ENCODE measurements at places on chromosomes 4 and X.

- DNase-seq, result no peak
Observed at GRCh38 chr4:135492439-135492838, 1290.8 kb upstream of the PABPC4L start.

GRCh38 chr4:74431113-74431826 lies 13.7 kb upstream of the AREG start:
- DNase-seq, result no peak

DNA sequence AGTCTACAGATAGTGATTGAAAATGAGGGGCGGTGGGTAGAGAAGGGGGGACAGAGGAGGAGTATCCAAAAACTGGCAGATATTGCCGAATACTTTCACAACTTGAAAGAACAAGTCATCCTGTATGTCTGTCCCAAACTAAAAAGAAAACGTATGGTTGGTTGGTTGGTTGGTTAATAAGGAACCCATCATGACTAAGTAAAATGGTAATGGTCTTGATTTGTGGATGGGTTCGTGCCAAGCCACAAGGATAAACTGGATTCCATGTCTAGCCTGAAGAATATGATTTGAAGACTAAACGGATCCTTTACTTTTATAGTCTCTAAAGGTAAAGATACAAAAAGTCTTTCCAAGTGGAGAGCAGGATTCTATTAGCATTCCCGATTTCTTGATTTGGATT lies 208.4 kb downstream of the DCLK2 start:
- DNase-seq, result no peak

DNA sequence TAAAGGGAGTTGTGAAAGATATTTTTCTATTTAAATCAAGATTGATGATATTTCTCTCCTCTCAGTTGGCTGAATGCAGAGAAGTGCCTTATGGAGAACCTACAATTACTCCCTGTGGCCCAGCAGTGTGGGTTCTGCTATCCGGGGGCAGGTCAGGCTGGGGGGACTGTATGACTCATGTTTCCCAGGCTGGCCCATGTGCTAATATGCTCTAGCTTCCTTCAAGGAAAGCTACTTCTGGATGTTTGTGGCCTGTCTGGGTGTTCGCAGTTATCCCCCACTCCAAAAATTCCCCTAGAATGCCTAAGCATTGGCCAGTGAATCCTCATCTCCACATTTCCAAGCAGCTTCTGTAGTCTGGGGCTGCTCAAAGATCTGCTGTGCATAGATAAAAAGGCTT lies 58.9 kb upstream of the SPP1 start:
- DNase-seq, result peak; percentile 69

- no peak for DNase-seq
Observed at GRCh38 chrX:138923805-138924204, 212.3 kb upstream of the FGF13 start.

DNA sequence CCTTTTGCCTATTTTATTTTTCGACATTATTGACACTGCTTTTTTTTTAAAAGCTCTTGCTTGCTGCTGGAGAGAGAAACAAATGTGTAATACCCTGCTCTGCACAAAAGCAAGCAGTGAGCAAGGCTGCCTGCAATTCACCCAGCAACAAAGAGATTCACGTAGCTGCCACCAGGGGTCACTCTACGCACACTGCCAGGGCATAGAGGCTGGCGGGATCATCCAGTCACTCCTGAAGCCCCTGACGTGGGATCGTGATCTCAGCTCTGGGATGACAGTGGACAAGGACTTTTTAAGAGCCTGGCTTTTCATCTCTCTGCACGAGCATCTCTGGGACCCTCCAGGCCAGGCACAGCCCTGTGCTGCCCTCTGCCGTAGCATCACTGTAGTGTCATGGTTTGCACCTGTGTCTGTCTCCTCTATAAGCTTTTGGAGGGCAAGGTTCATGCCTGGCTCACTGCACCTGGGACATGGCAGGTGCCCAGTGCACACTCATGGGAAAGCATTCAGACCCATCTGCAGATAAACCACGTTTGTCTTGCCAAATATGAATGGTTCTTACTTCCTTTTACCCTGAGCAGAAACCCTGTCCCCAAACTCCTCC lies 19.8 kb downstream of the C4orf50 start:
- peak; percentile 70 for DNase-seq

- DNase-seq, result no peak
Observed at GRCh38 chrX:104854188-104854587, 288.2 kb downstream of the IL1RAPL2 start.

DNA sequence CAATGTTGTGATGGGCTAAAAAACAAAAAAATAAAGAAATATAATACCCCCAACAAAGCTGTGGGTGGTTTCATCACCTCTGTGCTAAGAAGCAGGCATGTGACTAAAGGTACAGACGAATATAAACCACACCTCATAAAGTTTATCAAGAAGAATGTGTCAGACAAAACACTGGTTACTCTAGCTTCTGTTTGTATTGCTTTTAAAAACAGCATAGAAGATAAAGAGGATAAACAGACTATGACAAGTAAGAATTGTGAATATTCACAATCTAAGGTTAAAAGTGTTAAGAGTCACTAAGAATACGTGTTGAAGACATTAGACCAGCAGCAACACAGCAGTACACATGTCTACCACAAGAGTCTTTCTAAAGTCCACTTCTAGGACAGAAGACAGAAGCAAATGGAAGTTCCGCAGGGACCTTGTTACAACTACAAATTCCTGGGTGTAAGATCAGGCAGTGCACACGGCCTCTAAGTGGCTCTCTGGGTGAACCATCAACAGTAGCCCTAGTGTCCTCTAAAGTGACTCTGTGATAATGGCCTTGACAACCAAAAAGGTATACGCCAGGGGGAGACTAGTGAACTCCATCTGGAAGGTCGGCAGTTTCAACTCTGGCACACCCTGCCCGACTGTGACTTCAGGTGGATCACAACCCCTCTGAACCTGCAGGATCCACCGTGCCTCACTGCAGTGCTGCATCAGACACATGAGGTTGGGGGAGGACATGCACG lies 8.3 kb upstream of the FGFBP2 start:
- DNase-seq, result no peak

GRCh38 chr4:111722213-111722720 lies 423.0 kb upstream of the FAM241A start:
- no peak for DNase-seq

GRCh38 chr4:53886090-53886489 lies 178.3 kb downstream of the CHIC2 start:
- DNase-seq, result no peak

DNA sequence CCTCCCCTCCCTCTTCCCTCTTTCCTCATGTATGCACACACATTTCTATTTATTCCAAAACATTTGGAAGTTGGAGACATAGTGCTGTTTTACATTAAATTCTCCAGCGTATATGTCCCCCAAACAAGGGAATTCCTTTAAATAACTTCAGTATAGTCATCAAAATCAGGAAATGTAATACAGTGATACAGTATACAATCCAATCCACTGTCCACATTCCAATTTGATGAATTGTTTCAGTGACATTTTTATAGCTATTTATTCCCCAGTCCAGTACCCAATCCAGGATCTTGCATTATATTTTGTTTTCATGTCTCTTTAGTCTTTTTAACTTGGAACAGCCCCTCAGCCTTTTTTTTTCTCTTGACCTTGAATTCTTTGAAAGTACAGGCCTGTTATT lies 233.0 kb downstream of the DKK2 start:
- no peak for DNase-seq

DNA sequence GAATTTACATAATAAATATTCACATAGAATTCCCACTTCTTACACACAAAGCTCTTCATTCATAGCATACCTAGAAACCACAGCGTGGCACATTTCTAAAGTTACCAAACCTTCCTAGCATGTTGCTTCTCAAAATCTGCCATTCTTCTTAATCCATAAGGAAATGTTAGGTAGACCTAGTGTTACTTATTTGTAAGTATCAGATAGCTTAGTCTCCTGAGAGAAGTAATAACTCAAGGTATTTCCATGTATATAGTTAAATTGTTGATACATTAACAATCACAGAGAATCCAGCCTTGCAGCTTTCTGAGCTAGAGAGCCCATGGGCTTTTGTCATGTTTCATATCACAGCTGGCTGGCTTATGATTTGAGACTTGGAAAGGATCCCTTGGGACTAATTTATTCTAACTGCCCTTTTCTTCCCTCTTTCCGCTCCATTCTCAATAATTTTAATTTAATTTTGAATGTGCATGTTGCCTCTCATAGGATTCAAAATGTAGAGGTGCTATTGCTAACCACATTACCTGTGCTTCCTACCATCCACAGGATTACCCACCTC lies 17.6 kb downstream of the SH3RF1 start:
- no peak for DNase-seq

GRCh38 chr4:6110681-6111353 lies 89.5 kb downstream of the JAKMIP1 start:
- DNase-seq, result no peak

GRCh38 chr4:70994387-70995099 lies 1.1 kb downstream of the DCK start:
- DNase-seq, result peak; percentile 50

- no peak for DNase-seq
Observed at GRCh38 chrX:3094261-3094660, 53.0 kb downstream of the ARSF start.

GRCh38 chr4:958314-958665 lies 15.1 kb downstream of the DGKQ start:
- DNase-seq, result no peak

- DNase-seq, result peak; percentile 29
Observed at GRCh38 chr4:22787753-22788375, 95.1 kb downstream of the GBA3 start.

DNA sequence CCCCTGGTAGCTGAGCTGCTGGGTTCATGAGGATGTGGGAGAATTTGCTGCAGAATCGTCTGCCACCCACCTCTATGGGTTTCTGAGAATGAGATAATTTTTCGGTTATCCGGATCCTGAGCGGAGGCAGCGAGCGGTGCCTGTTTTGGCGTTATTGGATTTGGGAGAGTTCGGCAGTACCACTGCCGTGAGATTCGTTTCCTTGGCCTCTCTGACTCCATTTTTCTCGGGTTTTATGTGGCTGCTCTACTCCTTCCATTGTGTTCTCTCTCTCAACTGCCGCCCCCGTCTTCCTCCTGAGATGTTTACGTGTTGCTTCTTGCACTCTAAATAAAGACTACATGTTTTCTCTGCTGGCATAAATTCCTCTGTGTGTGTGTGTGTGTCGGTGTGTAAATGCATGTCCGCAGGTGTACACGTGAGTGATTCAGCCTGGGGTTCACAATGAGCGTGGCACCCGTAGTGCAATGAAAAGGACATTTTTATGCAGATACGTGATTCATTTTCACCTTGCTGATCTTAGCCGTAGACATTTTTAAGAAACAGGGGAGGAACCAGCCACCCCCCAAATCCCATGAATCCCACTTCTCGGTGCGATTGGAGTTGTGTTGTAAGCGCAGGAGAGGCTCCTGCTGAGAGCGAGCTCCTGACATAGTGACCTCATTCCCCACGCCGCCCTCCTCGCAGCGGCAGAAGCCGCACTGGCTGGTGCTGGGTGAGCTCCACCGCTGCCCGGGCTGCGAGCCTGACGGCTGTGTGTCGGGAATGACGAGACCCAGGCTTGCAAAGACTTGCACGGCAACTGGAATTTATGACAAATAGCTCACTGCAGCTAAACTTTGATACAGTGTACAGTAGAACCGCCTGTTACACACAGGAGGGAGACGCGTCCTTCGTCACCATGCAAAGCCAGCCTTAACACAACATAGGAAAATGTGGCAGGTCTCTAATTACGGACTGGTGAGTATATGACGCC lies 82.2 kb downstream of the STOX2 start:
- peak; percentile 12 for DNase-seq

GRCh38 chr4:156889616-156890594 lies 81.7 kb downstream of the PDGFC start:
- DNase-seq, result no peak

GRCh38 chr4:24607334-24607733 lies 23.0 kb upstream of the DHX15 start:
- no peak for DNase-seq

DNA sequence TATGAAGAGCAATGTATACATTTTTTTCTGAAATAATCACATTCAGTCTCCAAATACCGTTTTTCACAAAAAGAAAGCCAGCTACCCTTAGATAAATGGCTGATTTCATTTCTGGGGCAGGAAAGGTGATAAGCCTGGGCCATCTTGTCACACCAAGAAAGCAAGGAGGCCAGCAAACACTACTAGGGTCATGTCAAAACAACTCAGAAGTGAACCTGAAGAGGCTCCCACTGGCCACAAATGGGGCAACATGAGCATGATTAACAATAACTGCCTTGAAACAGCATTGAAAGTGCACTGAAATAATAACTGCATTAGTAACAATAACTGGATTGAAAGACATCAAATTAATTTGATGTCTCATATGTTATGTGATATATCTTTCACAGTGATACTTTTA lies 39.3 kb downstream of the SH3KBP1 start:
- DNase-seq, result no peak

DNA sequence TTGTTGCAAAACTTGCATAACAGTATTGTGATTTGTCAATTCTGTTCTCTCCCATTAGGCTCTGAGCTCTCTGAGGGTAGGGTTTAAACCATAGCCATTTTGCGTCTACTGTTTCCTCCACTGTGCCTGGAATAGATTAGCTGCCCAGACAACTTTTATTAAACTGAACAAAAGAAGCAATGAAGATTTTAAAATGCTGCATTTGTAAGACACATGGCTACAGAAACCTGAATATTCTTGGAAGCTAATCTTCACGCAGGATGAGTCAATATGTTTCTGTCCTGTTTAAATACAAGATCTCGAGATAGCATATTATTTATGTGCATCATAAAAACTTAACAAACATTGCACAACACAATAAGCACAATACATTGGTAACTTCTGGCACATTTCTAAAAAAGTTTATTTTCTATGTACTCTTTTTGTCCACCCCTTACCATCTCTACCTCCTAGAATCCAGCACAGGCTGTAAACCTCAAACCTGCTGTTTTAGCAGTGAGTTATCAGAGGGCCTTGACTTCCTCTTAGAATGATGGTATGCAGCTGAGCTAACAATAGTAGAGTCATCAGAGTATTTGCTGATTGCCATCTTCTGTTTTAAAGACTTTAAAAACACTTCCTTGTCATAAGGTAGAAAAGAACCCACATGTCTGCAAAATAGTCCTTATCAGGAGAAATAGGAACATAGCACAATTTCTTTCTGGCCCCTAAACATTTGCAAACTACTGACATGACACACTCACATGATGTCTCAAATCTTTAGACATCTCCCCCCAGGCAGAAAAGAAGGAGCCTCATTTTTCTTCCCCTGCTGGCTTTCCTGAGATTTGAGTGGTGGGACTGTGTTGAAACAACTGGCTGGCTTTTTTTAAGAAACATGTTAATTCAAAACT lies 10.6 kb upstream of the CCNG2 start:
- peak; percentile 65 for DNase-seq

All from suppressor macrophage (primary cell).